ENCODE measurements at places on chromosomes 11 and 22. TPM values are rescaled to one million over a fixed set of nuclear protein-coding genes. Genes with fewer than 3 reads are reported as not detected.

DNA sequence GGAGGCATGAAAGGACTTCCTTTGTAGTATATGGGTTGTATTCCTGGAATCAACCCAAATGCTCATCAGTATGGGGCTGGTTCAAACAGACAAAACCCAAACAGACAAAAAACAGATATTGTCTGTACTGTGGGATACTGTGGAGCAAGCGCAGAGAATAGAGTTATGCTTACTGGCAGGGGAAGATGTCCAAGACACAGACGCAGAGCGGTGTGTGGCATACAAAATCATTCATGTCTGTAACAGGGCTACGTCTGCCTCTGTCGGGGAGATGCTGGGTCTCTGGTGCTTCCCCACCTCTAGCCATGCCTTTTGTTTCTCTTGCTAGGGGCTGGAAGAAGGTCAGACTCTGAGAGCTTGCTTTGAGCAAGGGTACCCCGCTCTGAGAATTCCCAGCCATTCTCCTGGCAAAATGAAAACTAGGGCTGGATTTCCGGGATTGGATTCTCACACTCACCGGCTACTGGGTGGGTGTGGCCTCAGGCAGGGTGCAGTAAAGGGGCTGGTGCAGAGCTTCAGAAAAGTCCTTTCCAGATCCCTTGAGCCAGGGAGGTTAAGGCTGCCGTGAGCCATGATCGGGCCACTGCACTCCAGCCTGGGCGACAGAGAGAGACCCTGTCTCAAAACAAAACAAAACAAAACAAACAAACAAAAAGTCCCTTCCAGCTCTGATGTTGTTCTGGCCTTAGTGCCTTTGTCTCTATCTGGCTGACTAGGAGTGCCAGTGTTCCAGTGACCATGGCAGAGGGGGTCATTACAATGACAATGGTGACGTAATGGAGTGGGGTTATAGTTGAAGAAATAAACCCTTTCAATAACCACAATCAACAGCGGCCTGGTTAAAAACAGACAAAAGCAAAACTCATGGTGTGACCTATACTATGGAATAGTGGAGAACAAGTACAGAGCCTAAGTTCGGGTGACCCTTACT lies 2.9 kb upstream of the ABCC8 start:
- no peak for DNase-seq

- no peak for DNase-seq
Measured at GRCh38 chr11:103662880-103663279, 373.6 kb upstream of the DDI1 start.

- DNase-seq = no peak
Measured at GRCh38 chr11:44005063-44005701, 42.6 kb upstream of the ACCSL start.

- no peak for DNase-seq
Measured at GRCh38 chr22:23652711-23653110, 20.6 kb upstream of the DRICH1 start.

GRCh38 chr22:27692243-27692642 lies 109.3 kb downstream of the MN1 start:
- no peak for DNase-seq

- no peak for DNase-seq
Measured at GRCh38 chr11:126800009-126800408, 200.6 kb downstream of the KIRREL3 start.

DNA sequence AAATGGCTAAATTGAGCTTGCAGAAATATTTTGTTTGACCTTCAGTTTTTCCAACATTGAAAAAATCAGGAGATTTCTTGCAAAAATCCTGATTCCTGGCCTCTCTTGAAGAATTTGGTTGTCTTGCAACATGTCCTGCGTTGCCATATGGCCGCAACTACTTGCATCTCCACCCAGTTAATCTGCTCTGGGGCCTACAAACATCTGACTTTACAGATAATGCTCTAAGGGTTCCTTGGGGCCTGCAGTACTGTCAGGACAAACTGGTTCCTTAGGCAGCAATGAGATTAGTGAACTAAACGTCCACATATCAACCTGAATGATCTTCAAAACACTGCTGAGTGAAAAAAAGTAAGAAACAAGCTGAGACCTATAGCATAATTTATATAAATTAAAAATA lies 36.6 kb upstream of the FEZ1 start:
- DNase-seq = no peak

DNA sequence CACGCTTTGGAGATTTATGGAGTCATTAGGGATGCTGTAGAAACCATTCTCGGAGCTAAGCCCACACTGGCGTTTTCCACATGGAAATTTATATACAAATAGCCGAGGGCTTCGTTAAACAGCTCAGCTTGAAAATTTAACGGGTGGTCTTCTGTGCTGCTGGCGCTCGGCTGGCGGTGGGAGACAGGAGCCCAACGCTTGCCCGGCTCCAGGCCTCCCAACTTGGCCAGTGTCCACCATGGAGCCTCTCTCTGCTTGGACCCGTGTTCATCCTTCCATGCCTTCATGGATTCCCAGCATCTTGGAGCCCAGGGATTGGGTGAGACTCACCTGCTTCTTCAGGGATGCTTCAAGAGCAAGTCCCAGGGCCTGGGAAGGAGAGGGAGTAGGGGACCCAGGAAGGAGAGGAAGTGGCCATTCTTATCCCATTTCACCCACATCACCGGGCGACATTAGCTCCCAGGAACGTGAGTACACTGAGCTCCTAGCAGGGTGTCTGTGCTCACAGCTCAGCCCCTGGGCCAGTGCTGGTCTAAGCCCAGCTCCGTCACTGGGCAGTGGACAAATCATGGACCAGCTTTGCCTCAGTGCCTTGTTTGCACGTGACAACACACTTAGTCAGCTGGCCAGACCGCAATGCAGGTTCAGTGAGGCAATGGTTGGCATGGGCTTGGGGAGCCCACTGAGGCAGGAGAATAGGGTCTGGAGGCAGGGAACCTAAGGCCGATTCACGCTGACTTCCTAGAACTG lies 944.3 kb downstream of the BRD1 start:
- peak; percentile 22 for DNase-seq

- no peak for DNase-seq
Measured at GRCh38 chr11:32116668-32117067, 25.8 kb downstream of the RCN1 start.

DNA sequence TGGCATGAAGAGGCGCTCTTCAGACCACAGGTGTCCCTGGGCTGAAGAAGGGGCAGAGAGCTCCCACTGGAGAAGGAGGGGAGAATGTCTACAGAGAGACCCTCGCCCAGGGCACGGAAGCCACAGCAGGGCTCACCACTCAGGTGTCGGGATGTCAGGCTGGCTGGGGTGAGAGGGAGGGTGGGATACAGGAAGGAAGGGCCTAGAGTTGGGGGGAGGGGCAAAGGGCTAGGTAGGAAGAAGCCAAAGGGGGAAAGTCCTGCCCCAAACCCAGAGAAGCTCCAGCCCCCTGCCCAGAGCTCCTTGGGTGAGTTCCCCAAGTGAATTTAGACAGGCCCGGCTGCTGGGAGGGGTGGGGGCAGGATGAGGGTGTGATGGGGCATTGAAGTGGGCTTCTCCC lies 232.0 kb downstream of the CEP164 start:
- DNase-seq = no peak

- DNase-seq = no peak
Measured at GRCh38 chr11:57303990-57304579, 20.7 kb downstream of the TNKS1BP1 start.

DNA sequence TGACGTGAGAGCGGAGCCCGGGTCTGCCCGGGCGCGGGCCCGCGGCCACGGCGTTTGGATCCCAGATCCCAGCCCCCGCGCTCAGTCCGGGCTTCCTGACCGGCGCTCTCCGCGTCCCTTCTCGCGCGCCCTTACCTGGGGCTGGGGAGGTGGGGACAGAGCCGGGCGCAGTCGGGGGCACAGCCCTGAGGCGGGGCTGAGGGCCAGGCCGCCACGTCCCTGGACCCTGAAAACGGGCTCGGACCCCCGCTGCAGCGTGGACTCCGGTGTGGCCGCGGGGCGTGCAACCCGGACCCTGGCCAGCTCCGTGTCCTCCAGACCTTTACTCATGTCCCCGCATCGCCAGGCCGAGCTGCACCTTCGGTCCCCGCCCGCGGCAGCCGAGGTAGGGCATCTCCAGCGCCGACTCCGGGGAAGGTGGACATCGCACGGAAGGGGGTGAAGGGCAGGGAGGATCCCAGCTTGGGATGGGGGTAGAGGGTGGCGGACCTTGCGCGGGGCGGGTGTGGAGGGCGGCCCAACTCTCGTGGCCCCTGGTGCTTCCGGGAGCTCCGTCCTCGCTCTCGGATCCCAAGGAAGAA lies 9.9 kb upstream of the AIFM3 start:
- no peak for DNase-seq

DNA sequence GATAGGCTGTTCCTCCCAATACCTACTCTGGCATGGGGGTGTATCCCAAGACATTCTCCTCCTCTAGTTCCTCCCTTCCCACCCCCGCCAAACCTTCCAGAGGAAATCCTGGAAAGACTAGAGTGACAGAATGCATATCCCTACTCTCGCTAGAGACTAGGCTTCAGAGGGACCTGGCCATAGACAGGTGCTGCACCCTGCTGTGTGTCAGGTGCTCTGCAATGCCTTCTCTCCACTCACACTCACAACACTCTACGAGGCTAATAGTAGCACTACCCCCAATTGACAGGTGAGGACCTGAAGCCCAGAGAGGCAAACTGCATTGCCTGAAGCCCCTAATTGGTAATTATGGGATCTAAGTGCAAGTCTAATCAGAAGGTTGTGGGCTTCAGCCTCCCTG lies 46.2 kb upstream of the LMO1 start:
- no peak for DNase-seq

DNA sequence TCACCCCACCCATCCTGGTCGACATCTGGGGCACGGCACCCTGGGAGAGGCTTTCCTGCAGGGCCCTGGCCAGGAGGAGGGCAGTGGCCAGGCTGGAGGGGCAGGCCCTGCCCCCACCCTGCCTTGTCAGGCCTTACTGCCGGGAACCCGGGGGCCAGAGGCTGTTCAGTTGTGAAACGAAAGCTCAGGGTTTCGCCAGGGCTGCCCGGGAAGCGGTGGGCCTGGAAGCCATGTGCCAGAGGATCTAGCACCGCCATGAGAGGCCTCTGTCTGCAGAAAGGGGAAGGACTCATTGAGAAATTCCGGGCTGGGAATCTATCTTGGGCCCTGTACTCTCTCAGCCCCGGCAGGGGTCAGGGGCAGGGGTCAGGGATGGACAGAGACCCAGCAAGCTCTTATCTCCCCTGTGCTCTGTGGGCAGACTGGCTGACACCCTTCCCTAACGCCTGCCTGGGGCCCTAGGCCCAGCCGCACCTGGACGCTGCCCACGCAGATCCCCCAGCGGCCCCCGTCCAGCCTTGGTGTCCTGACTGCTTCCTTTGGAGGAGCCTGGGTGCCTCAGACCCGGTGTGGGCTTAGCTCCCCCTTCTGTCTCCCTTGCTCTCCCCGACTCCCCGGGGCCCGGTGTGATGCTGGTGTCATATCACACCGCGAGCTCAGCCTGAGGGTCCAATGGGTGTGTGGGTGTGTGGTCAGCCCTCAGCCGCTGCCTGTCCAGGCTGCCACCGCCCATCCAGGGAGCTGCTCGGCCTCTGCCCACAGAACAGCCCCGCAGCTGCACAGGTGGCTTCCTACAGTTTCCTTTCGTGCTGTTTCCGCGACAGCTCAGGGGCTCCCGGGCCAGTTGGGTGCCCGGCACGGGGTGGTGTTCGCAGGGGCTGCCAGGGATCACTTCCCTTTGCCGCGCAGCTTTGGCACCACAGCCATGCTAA lies 6.5 kb downstream of the PIM3 start:
- DNase-seq = no peak

EFEMP2 gene
- total RNA-seq = 3.9 TPM

ABCG4 gene
- total RNA-seq = 0.11 TPM

SLC43A3 gene
- total RNA-seq = 447 TPM

Data from CD8-positive, alpha-beta memory T cell (primary cell).